ENCODE measurements at places on chromosomes 2 and 18.

- no peak for DNase-seq
Observed at GRCh38 chr2:70078384-70078783, 8.9 kb upstream of the PCBP1 start.

- no peak for DNase-seq
Observed at GRCh38 chr2:218618102-218618860, 10.6 kb downstream of the PLCD4 start.

- DNase-seq, result no peak
Observed at GRCh38 chr18:42274488-42275137, 319.6 kb downstream of the PIK3C3 start.

GRCh38 chr2:239114616-239115265 is 266.9 kb downstream of the TWIST2 start:
- DNase-seq, result no peak

DNA sequence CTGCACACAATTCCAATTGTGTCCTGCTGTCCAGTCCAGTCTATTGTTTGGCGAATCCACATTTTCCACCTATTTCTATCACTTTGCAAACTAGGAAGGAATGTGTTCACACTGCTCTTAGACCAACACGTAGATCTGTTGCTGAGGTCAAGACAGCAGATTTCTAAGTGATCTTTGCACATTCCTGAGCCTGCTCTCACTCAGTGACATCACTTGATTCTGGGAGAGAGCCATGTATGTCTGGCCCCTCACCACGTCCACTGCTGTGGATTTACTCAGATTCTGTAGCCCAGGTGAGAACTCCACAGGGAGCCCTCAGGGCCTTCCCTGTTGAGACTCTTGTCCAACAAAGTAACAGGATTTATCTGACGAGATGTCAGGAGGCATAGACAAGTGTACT is 317.2 kb downstream of the TSN start:
- DNase-seq, result no peak

DNA sequence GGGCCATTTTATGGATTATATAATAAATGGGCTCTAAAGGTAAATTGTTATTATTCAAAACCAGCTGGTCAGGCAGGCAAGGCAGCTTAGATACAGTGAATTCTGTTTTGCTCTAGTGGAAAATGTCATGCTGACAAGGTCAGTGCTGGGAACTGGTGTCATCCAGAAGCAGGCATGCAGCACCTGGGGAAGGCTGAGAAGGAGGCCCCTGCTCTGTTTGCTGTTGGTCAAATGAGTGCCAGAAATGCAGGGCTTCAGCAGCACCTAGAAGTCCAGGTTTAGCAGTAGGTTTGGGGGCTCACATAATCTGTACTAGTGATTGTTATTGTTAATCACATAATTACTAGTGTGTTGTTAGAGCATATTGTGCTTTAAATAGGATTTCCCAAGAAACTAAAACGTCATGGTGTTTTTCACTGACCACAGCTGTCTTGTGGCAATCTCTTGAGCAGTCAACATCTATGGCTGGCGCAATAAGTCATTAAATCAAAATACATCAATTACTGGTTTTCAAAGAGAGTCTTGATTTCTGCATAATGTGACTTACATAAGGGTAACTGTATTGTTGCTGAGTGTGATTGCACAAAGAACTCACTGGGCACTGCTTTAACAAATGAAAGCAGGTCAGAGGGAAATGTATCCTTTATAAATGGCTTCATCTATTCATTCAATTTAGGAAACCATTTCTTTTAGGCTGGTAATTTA is 99.1 kb downstream of the MYO3B start:
- DNase-seq, result no peak

DNA sequence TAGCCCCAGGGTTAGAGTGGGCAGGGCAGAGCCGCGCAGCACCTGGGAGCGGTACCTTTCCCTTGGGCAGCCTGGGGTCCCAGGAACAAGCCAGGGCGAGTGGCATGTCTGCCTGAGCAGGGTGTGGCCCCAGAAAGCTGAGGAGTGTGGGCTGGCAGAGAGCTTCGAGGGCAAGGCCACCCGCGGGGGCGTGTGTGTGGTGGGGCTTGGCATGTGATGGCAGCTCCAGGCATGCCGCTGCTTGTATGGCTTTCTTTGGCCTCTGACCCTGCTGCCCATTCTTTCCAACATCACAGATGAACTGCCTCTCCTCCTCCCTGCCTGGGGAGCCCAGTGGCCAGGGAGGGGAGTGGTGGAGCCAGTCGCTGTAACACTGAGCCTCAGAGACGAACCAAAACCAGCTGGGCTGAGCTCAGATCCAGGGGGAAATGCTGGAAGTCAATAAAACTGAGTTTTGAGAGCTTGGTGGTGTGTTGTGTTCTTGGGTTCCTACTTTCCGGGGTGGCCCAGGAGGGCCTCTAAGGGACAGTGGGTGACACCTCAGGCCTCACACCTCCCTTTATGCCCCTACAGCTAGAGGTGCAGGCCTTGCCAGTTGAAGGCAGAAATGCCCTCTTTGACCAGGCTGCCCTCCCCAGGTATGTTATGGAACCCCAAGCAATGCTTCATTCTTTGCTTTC is 7.4 kb downstream of the DNAJB2 start:
- no peak for DNase-seq
